ENCODE measurements at places on chromosomes 6 and 20. TPM values are rescaled to one million over a fixed set of nuclear protein-coding genes. Genes with fewer than 3 reads are reported as not detected.

The COL9A3 gene
- total RNA-seq, result 1.9 TPM

The RBM24 gene
- total RNA-seq, result 23.6 TPM

The TMEM170B gene
- total RNA-seq, result 5.6 TPM

The GPR6 gene
- total RNA-seq, result not detected

The OTOR gene
- total RNA-seq, result not detected

The CDSN gene
- not detected for total RNA-seq

The ZNF165 gene
- total RNA-seq, result 0.48 TPM

The MOG gene
- total RNA-seq, result not detected

The CCDC167 gene
- total RNA-seq, result 16.2 TPM

The ANKRD6 gene
- total RNA-seq, result 16.0 TPM

The SLCO4A1 gene
- 14.7 TPM for total RNA-seq

The C6orf118 gene
- not detected for total RNA-seq

The TMEM200A gene
- 10.3 TPM for total RNA-seq

The XKR7 gene
- not detected for total RNA-seq

The KCNB1 gene
- total RNA-seq, result 9.7 TPM

The MUCL3 gene
- total RNA-seq, result not detected

The TXLNB gene
- total RNA-seq, result 1.7 TPM

The SIRPB2 gene
- total RNA-seq, result 8.8 TPM

The LGSN gene
- total RNA-seq, result not detected

The DTNBP1 gene
- total RNA-seq, result 22.3 TPM

The OR2J3 gene
- total RNA-seq, result not detected

The DCDC2 gene
- not detected for total RNA-seq

The RSPO4 gene
- not detected for total RNA-seq

The TPBG gene
- total RNA-seq, result 15.2 TPM

The BPIFB4 gene
- total RNA-seq, result not detected

The LPA gene
- total RNA-seq, result not detected

The SCAF8 gene
- total RNA-seq, result 37.3 TPM

The SLC17A1 gene
- total RNA-seq, result not detected

The ZDHHC14 gene
- 12.2 TPM for total RNA-seq

The RSPH9 gene
- total RNA-seq, result 0.19 TPM

The TRAPPC3L gene
- not detected for total RNA-seq

The SLC22A3 gene
- 26.6 TPM for total RNA-seq

The SFTA2 gene
- 0.29 TPM for total RNA-seq

The STMND1 gene
- not detected for total RNA-seq

The OXT gene
- not detected for total RNA-seq

The PTGIS gene
- total RNA-seq, result 447 TPM

The MYBL2 gene
- total RNA-seq, result 0.24 TPM

The PHF3 gene
- 41.0 TPM for total RNA-seq

The TRIM40 gene
- not detected for total RNA-seq

The TBCC gene
- 16.2 TPM for total RNA-seq

The HLA-DRA gene
- total RNA-seq, result 225 TPM

The COX4I2 gene
- 6.5 TPM for total RNA-seq

The DNAH8 gene
- 0.05 TPM for total RNA-seq

The MAS1 gene
- 0.29 TPM for total RNA-seq

The CLPSL2 gene
- total RNA-seq, result not detected

The VGLL2 gene
- not detected for total RNA-seq

The ZBP1 gene
- total RNA-seq, result 0.24 TPM

The SNTA1 gene
- total RNA-seq, result 44.7 TPM

The AIF1 gene
- 18.1 TPM for total RNA-seq

The SMLR1 gene
- not detected for total RNA-seq

The SIM1 gene
- total RNA-seq, result not detected

The NNAT gene
- 0.52 TPM for total RNA-seq
